ENCODE measurements at places on chromosomes 3 and 15. TPM values are rescaled to one million over a fixed set of nuclear protein-coding genes. Genes with fewer than 3 reads are reported as not detected.

The PRKCD gene
- 8.6 TPM for polyA plus RNA-seq

The CLRN1 gene
- polyA plus RNA-seq, result not detected

The GRK7 gene
- polyA plus RNA-seq, result not detected

The POLR2M gene
- 17.1 TPM for polyA plus RNA-seq

The TERC gene
- polyA plus RNA-seq, result not detected

The TRPM7 gene
- polyA plus RNA-seq, result 1.4 TPM

The HYAL2 gene
- 35.2 TPM for polyA plus RNA-seq

The PP2D1 gene
- not detected for polyA plus RNA-seq

The PCLAF gene
- polyA plus RNA-seq, result 14.7 TPM

The CNBP gene
- 270 TPM for polyA plus RNA-seq

The PPP4R2 gene
- 5.6 TPM for polyA plus RNA-seq

The CATSPER2 gene
- polyA plus RNA-seq, result 2.3 TPM

The TRAT1 gene
- polyA plus RNA-seq, result not detected

The CHST2 gene
- polyA plus RNA-seq, result 5.2 TPM

The ZNF148 gene
- 3.6 TPM for polyA plus RNA-seq

The COL6A5 gene
- polyA plus RNA-seq, result not detected

The ITGA11 gene
- 1.2 TPM for polyA plus RNA-seq

The SH3GL3 gene
- polyA plus RNA-seq, result 16.8 TPM

The CHRNB4 gene
- polyA plus RNA-seq, result 1.5 TPM

The CCPG1 gene
- polyA plus RNA-seq, result 7.7 TPM

The AADACL2 gene
- not detected for polyA plus RNA-seq

DNA sequence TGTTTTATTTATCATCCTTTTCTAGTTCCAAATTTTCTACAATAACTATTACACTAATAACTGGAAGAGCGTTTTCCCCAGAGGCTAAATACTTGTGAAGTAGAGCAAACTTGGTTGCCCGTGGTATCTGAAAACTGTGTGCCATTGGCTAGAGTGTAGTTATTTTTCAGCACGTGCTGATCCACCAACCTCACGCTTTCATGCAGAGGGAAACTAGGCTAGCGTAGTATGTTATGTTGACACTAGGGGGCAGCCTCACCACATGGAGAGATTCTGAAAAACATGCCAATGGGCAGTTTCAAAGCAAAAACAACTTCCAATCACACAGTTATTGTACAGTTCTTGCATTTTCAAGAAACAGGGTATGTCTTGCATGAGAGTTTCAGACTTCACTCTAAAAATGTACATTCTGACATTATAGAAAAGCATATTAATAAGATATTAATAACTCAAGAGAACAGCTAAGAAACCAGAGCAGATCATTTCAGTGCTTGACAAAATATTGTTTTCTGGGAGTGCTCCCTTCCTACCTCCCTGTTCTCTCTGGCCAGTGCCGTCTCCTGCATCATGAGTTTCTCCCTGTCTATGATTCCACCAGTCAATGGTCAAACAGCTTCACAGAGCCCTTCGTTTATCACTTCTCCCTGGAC lies 39.7 kb downstream of the SPATA12 start:
- peak; percentile 90 for DNase-seq

- peak; percentile 61 for DNase-seq
Measured at GRCh38 chr3:6861625-6862000, 698 bp downstream of the GRM7 start.

GRCh38 chr3:10602271-10602670 lies 96.9 kb upstream of the ATP2B2 start:
- no peak for DNase-seq

DNA sequence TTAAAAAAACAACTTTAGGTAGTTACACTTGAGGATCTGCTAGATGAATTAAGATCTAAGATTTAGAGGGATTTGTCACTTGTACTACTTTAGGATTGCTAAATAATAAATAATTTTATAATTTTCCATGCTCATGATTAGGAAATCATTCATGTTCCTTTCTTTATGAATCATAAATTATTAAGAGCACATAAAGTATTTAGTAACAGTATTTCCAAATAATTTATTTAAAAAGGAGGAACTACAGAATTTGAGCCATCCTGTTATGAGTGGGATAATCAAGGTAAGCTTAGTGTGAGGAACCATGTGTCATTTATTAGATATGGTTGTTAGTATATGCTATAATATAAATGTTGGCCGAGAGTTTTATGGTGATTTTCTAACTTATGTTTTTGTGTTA lies 37.5 kb upstream of the C3orf38 start:
- no peak for DNase-seq

DNA sequence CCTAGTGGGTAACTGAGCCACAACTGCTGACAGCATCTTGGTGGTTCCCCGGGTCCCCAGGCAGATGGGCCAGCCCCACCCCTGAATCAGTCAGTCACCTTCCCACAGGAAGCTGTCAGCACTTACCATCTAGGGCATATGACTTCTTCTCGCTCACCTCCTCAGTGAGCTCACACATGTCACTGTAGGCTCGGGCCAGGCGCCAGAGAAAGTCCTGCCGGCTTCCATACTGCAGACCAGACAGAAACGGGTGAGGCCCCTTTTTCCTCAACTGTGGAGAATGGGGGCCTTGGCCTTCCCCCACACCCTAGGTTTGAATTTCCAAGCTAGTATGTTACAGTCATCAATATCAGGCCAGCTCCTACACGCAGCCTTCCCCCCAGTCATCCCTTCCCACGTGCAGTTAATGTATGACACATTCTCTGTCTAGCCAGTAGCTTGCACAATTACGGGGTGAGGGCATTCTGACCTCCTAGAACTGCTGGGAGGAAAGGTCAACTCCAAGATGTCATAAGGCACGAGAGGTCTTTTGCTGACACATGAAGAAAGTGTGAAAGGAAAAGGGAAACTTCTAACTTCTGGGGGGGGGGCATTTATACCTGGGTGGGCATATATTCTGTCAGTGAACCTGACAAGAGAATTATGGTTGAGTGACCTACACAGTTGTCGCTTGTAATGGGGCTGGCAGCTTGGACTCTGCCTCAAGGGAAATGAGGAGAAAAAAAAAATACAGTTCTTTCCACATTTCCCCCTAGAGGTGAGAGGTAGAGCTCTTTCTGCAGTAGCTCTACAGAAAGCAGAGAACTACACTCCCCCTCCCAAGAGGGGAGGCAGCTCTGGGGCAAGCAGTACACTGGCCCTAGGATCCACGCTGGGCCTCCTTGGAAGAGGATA lies 10.9 kb downstream of the RMDN3 start:
- DNase-seq, result no peak

- DNase-seq, result no peak
Measured at GRCh38 chr15:41492597-41493204, 973 bp upstream of the ITPKA start.

- no peak for DNase-seq
Measured at GRCh38 chr3:72633121-72633520, 215.1 kb downstream of the SHQ1 start.

GRCh38 chr15:57172925-57173324 lies 203.4 kb upstream of the CGNL1 start:
- no peak for DNase-seq

- DNase-seq, result no peak
Measured at GRCh38 chr3:132695422-132695821, 26.8 kb downstream of the NPHP3 start.

- DNase-seq, result peak; percentile 40
Measured at GRCh38 chr3:72768936-72769335, 79.3 kb downstream of the SHQ1 start.

- no peak for DNase-seq
Measured at GRCh38 chr3:176032043-176032442, 1165.2 kb downstream of the TBL1XR1 start.

- no peak for DNase-seq
Measured at GRCh38 chr15:81271761-81272644, 51.9 kb downstream of the STARD5 start.

DNA sequence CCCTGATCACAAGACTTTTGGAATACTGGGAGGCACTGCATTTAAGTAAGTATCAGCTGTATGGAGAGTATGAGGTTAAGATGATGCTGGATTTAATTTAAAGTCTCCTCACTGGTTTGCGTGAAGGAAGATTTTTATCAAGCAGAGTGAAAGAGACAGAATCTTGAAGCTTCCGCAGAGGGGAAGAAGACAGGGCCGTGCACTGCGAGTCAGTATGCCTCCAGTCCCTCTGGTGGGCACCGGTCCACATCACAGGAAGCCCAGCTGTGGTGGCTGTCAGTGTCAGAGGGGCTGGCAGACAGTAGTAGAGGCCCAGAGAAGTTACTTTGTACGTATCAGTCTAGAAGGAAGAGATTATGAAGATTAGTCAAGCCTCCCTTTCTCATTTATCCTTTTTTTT lies 379.0 kb upstream of the TPRG1 start:
- DNase-seq, result peak; percentile 51

- DNase-seq, result peak; percentile 12
Measured at GRCh38 chr3:146227486-146227885, 23.4 kb downstream of the PLSCR4 start.

DNA sequence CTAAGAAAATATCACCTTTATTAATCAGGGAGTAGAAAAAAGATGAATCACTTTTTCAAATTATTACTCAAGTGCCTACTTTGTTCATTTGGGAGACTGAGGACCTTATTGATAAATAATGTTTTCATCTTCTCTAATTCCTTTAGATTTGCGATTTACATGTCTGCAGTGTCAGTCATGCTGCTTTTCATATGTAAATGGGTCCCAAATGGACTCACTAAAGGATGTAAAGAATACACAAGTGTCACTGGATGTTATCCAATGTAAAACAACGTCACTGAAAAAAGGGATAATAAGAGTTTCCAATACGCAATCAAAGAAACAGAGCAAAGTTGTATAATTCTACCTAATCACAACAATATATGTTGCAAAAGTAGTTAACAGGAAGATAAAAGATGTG lies 84.9 kb downstream of the TFDP2 start:
- no peak for DNase-seq

DNA sequence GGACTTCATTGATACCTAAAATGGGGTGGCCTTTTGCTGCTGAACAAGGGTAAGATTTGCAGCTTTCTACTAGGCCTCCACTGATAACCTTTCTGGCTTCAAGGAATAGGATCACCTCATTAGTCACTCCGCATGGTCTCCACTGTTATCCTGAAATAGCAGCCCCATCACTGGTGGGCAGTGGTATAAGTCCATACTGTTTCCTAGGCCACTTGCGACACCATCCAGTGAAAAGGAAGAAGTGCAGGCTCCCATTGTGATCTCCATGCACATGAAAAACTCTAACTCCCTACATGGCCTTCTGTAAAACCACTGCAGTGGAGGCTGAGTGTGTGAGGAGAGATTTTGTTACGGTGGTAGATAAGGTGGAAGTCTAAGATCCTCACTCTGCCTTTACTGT lies 1455.9 kb downstream of the SI start:
- peak; percentile 3 for DNase-seq

GRCh38 chr15:90001683-90002427 lies 731 bp downstream of the ZNF710 start:
- DNase-seq, result peak; percentile 87

DNA sequence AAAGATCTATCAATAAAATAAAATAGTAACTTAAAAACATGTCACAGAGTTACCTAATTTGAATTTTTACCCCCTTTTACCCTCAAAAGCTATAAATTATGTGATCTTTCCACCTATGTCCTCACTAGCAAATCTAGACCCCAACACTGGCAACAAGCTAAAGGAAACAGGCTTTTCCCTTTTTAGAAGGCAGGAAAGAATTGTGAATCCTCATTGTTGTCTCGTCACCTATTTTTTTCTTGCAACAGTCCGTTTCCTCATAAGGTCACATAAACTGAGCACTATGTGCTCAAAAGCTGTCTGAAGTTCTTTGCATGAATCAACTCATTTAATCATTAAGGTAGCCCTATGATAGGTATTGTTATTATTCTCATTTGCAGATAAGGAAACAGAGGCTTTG lies 34.6 kb upstream of the DAZL start:
- no peak for DNase-seq

GRCh38 chr15:92044203-92044909 lies 190.8 kb downstream of the SLCO3A1 start:
- no peak for DNase-seq

GRCh38 chr3:77084511-77084910 lies 44.6 kb downstream of the ROBO2 start:
- no peak for DNase-seq

DNA sequence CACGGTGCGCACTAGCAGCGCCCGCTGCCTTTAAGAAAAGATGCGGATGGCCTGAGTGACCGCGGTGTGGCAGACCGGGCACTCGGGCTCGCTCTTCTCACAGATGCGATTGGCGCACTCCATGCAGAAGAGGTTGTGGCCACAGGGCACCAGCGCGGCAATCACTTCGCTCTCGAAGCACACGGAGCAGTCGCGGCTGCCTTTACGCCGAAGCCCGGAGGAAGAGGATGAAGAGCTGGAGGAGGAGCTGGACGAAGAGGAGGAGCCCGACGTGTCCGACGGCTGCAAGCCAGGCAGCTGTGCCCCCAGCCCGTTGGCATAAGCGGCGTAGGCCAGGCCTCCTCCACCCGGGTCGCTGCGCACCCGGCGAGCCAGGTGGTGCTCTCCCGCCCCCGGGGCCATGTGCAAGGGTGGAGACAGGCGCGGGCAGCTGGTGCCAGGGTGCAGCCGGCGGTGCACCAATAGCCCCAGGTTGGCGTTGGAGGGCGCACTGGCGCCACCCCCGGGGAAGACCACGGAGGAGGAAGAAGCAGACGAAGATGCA lies 2.6 kb downstream of the MEX3B start:
- DNase-seq, result peak; percentile 48
